Activated CD4-positive, alpha-beta T cell treated with anti-CD3 and anti-CD28 coated beads for 4 hours (primary cell): ENCODE measurements at places on chromosomes 12 and 14.

DNA sequence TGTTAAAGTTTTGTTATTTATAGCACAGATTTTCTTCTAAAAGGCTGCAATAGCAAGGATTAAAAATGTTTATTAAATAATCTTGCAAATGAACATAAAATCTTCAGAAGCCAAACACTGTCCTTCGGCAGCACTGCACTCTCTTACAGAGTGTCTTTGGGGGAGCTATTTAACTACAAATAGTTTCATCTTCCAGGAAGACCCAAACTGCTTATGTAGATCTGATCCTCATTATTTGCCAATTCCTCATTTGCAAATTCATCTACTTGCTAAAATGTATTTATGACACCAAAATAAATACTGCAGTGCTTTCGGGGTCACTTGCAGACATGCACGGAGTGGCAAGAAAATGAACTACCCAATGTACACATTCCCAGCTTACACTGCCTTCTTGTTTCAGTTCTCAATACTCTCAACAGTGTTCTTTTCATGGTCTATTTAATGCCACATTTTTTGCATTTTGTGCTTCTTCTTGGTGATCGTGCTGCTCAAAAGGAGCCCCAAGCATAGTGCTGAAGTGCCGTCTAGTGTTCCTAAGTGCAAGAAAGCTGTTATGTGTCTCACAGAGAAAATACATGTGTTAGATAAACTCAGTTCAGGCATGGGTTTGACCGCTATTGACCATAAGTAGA lies 128.1 kb downstream of the PRKD1 start:
- no peak for DNase-seq

DNA sequence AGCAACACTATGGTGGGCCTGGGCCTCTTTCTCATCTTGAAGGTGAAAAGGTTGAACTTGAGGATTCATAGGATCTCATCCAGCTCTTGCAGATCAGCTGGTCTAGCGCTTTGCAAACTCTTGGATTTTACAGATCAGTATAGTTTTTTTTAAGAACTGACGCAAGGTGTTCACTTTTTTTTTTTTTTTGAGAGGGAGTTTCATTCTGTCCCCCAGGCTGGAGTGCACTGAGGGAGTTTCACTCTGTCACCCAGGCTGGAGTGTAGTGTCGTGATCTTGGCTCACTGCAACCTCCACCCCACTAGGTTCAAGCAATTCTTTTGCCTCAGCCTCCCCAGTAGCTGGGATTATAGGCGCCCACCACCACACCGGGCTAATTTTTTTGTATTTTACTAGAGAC lies 20.4 kb upstream of the LGMN start:
- no peak for DNase-seq

- DNase-seq: no peak
Measured at GRCh38 chr14:68547305-68548193, 245.3 kb downstream of the ZFP36L1 start.

DNA sequence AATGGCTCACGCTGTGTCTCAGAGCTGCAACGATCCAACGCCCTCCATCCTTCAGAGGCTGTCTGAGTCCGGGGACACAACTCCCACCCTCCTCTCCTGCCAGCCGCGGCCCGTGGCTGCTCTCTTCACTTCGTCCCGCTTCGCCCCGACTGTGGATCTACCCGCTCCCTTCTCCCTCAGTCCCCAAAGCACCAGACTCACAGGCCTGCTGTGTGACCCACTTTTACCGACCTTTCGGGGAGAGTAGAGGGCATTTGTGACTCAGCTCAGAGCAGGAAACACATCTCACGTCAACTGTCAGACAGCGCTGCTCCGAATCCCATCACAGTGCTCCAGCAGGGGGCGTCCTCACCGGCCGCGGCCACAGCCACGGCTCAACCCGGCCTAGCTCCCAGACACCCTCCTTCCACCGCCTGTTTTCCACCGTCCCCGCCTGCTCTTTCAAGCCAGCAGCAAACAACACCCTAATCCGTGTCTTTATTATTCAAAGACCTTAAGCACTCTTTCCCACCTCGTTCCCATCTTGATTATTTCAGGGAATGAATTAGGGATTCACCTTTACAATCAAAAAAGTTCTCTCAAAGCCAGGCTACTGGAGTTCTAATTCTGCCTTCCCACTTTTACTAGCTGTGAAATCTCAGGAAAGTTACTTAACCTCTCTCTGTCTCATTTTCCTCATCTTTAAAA lies 5.0 kb upstream of the AQP2 start:
- DNase-seq: peak; percentile 82

- DNase-seq: no peak
Measured at GRCh38 chr12:28958553-28959195, 190.4 kb upstream of the FAR2 start.

- no peak for DNase-seq
Measured at GRCh38 chr12:101763246-101763931, 24.1 kb upstream of the SYCP3 start.

DNA sequence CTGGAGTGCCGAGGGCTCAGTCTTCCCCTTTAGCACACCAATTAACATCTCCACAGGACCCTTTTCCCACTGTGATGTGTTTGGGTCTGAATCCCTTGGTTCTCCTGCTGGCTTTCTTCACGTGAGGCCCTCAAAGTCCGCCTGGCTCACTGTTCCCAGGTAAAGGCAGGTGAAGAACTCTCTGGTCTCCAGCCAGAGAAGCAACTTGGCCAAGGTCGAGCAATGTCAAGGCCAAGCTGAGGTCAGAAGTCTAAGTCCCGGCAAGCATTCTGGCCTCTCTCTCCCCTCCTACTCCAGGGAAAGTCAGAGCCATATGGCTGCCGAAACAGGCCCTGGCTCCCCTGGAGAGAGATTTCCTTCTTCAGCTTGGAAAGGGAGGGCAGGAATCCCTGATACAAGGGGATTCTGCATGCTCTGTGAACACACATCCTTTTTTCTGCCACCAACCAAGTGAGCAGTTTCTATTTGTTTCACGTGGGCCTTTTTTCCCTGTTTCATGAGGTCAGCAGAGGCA lies 61.4 kb upstream of the ESRRB start:
- DNase-seq: no peak

DNA sequence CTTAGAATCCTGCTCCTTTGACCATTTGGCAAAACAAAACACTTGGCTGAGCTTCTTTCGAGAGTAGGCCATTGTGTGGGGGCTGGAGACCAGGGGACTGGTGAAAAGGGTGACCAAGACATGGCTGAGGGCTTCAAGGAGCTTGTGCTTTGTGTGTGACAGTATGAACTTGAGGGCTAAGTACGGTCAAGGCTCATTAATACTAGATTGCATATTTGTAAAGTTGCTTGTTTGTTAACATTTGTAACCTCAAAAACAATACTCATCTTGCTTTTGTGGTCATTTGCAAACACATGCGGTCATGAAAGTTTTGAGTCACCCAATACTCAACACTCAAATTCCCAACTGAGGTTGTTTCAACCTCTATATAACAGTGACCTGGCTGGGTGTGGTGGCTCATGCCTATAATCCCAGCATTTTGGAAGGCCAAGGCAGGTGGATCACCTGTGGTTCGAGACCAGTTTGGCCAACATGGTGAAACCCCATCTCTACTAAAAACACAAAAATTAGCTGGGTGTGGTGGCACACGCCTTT lies 42.5 kb downstream of the ZFYVE26 start:
- no peak for DNase-seq

DNA sequence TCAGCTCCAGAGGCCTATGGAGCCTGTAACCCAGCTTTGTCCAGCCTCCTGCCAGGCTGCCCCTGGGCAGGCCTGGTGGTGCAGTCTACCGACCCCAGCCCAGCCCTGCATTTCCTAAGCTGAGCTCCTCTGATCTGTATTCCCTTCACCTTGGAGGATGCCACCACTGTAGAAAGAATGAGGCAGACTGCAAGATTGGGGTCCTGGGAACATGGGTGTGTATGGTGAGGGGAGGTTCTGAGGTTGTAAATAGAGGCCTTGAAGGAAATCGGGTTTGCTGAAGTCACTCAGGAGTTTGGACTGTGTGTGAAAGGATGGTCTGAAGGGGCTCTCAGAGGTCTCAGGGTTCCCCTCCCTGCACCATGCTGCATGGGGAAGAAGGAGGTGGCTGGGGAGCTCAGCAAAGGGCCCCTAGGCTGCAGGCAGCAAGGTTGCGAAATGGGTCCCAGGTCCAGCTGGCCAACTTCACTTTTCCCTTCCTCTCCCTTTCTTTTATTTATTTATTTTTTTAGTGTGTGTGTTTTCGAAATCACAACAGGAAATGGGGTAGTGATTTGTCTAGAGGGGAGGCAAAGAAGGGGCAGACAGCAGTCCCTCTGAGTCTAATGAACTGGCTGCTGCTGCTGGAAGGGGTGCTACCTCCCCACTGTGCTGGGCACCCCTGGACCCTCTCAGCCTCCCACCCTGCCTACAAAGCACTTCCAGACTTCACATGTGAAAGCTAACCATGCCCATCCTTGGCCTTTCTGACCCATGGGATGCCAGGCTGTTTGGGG lies 1.2 kb upstream of the LRP1-AS start:
- no peak for DNase-seq
